Fibroblast of skin of left biceps (primary cell): ENCODE measurements at places on chromosomes 6 and 20.

DNA sequence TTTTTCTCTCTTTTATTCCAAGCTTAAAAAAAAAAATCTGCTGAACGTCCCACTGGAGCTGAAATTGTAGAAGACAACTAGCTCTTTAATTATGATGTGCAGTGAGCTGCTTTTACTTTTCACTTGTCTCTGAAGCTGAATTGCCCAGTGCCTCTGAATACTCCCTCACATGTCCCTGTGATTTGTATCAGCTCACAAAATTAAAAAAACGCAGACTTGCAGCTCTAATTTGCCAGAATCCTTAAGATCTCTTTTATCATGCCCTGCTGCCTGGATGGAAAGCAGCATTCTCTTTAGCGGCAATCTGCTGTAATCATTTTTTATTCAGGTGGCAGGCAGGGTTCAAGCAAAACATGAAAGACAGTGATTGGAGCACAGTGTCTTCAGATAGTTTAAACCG is 443.8 kb upstream of the SPTLC3 start:
- DNase-seq = no peak

- no peak for DNase-seq
Measured at GRCh38 chr6:157774153-157775135, 48.6 kb upstream of the SNX9 start.

- peak; percentile 68 for DNase-seq
Measured at GRCh38 chr6:111230351-111231089, 143.2 kb downstream of the SLC16A10 start.

DNA sequence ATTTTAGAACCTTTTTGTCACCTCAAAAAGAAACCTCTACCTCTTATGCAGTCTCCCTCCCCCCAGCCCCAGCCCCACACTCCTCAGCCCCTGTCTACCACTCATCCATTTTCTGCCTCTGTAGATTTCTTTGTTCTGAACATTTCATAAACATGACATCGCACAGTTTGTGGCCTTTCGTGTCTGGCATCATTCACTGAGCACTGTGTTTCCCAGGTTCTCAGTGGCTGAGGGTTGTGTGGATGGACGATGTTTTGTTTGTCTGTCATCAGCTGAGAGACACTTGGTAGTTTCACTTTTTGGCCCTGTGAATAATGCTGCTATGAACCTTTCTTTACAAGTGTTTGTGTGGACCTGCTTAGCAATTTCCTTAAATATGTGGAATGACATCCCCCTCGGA is 64.5 kb downstream of the FAM120B start:
- DNase-seq = no peak

DNA sequence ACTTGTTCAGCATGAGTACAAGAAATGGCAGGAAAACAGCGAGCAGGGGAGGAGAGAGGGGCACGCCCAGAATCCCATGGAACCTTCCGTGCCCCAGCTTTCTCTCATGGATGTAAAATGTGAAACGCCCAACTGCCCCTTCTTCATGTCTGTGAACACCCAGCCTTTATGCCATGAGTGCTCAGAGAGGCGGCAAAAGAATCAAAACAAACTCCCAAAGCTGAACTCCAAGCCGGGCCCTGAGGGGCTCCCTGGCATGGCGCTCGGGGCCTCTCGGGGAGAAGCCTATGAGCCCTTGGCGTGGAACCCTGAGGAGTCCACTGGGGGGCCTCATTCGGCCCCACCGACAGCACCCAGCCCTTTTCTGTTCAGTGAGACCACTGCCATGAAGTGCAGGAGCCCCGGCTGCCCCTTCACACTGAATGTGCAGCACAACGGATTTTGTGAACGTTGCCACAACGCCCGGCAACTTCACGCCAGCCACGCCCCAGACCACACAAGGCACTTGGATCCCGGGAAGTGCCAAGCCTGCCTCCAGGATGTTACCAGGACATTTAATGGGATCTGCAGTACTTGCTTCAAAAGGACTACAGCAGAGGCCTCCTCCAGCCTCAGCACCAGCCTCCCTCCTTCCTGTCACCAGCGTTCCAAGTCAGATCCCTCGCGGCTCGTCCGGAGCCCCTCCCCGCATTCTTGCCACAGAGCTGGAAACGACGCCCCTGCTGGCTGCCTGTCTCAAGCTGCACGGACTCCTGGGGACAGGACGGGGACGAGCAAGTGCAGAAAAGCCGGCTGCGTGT is 11.6 kb downstream of the TNFAIP3 start:
- no peak for DNase-seq

DNA sequence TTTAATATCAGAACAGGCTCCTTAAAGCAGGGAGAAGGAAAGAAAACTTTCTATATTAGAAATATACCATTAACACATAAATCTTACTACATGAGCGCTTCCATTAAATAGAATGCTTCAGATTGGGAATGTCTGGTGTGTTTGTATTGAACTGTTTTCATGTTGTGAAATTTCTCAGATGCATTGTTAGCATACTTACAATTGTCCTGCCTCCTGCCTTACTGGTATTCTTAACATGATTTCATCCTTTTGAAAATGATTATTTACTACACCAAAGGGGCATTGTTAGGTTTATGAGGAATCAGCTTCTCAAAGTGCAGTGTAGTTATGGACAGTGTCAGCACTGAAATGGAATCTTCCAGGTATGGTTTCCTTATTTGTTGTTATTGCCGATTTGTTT is 145.6 kb downstream of the MTFR2 start:
- DNase-seq = no peak

GRCh38 chr6:140909625-140910024 is 1223.1 kb upstream of the GJE1 start:
- no peak for DNase-seq

DNA sequence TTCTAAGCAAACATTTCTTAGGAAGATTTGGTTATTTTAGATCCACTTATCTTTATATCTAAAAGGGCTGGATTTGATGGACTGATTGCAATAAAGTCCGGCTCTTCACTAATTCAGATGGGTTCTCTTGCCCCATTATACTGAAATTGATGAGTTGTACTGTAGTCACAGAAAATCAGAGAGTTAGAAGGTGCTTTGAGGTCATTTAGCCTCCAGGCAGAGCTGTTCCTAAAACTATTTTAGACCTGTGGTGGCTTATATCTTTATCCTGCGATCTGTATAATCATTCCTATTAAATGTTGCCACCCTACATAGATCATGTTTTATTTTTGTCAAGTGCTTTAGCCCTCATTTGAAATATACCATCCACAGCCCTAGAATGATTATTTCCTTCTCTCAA is 61.3 kb upstream of the ATXN1 start:
- DNase-seq = no peak

GRCh38 chr6:3284436-3284876 is 25.7 kb downstream of the PSMG4 start:
- no peak for DNase-seq

DNA sequence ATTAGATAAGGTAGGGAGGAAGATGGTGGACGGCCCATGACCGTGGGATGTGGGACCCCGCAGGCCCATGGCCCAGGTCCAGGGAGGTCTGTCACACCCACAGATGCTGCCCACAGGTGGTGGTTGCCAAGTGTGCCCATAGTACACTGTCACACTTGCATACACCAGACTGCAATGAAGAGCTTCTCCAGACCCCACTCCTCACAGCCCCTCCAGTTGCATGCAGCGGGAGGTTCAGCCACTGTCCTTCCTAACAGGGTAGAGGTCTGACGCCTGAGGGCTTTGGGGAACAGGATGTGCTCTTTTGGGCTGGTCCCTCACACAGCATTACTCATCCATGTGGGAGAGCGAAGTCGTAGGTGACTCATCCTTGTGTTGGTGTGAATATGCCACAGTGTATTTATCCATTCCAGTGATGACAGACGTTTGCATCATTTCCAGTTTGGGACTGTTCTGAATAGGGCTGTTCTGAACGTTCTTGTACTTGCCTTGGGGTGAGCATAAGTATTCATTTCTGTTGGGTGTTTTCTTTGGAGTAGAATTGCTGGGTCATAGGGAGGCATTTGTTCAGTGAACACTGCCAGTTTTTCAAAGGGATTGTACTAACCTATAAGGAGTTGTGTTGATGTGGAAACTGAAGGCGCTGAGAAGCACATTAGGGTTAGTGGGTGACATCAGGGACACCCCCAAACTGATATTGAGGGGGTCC is 10.1 kb upstream of the PYGB start:
- DNase-seq = peak; percentile 99

GRCh38 chr6:43702534-43703440 is 15.2 kb upstream of the MRPS18A start:
- peak; percentile 76 for DNase-seq
